Neuronal stem cell (in vitro differentiated cells): ENCODE measurements at places on chromosomes 7 and 10.
A peak's percentile ranks its signal among the peaks of the same experiment; 100 is the strongest.

GRCh38 chr10:61821153-61821552 lies 80.3 kb upstream of the ARID5B start:
- no peaks in the 10 kb centered on the region for H3K27me3 ChIP-seq
- no peaks in the 10 kb centered on the region for H3K36me3 ChIP-seq
- H3K4me1 ChIP-seq, result no peaks in the 10 kb centered on the region
- no peak overlapping the region for H3K4me3 ChIP-seq
- no peak for DNase-seq
- H3K27ac ChIP-seq, result no peak overlapping the region

DNA sequence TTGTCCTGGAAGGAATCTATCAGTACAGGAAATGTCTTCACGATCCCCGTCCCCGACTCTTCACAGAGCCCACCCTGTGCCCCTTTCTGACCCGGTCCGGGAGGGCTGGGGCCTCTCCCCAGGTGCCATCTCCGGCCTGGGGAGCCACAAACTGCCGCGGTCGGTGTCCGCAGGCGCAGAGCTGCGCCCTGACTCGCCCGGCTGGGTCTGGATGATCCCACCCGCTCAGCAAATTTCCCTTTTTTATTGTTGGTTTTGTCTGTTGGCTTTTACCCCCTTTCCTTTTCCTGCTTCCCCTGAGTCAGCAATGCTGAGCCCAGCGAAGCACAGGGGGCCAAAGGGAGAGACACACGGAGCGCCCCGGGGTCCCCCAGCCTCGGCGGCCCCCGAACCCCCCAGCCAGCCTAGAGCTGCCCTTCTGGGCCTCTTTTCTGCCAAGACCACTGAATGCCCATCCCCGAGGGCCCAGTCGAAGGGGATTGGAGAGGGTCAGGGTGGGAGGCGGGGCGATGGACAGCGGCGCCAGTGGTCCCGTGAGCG lies 30.9 kb downstream of the LEP start:
- no peak overlapping the region for H3K4me3 ChIP-seq
- peaks cover 12% of the 10 kb centered on the region for H3K4me1 ChIP-seq
- no peak for DNase-seq
- no peaks in the 10 kb centered on the region for H3K27me3 ChIP-seq
- no peaks in the 10 kb centered on the region for H3K36me3 ChIP-seq

DNA sequence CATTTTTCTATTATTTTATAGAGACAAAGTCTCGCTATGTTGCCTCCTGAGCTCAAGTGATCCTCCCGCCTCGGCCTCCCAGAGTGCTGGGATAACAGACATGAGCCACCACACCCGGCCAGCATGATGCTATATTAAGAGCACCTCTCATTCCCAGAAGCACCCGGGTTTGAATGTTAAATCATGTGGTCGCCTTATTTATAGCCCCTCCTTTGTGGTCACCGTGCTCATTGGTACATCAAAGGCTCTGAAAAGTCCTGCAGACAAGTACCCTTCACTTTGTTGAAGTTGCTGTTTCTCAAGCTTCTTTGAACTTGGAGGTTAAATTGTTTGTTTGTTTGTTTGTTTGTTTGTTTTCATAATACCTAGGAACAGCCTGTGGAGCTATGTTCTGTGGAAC lies 40.0 kb downstream of the CLIP2 start:
- H3K27me3 ChIP-seq, result no peaks in the 10 kb centered on the region
- H3K4me1 ChIP-seq, result no peaks in the 10 kb centered on the region
- no peak overlapping the region for H3K27ac ChIP-seq
- H3K36me3 ChIP-seq, result peaks cover 54% of the 10 kb centered on the region

GRCh38 chr7:1538544-1539180 lies 8.2 kb downstream of the MAFK start:
- H3K4me3 ChIP-seq, result no peak overlapping the region
- peaks cover 6% of the 10 kb centered on the region for H3K36me3 ChIP-seq
- peak overlapping the region; percentile 9 for H3K27ac ChIP-seq
- DNase-seq, result no peak
- peaks cover 34% of the 10 kb centered on the region for H3K4me1 ChIP-seq
- H3K27me3 ChIP-seq, result no peaks in the 10 kb centered on the region

DNA sequence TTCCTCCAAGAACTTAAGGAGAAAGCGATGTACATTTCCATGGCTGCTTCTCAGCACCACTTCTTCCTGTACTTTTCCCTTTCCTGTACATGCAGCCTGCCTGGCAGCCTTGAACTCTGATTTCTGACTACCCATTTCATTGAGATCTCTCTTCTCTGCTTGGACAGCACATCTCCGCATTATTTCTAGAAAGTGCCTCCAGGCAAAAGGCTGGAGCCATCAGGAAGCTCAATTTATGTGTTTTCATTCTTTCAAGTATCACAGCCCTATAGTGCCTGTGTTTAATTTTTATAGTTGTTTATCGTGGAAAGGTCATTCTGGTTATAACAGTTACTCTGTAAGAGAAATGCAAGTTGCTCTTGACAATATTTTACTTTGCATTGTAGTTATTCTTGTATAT lies 688.0 kb upstream of the ANKRD30A start:
- no peak overlapping the region for H3K4me3 ChIP-seq
- H3K36me3 ChIP-seq, result no peaks in the 10 kb centered on the region
- no peaks in the 10 kb centered on the region for H3K27me3 ChIP-seq
- no peak for DNase-seq
- no peaks in the 10 kb centered on the region for H3K4me1 ChIP-seq

GRCh38 chr10:129660569-129660968 lies 193.5 kb downstream of the MGMT start:
- no peaks in the 10 kb centered on the region for H3K27me3 ChIP-seq
- DNase-seq, result no peak
- H3K4me1 ChIP-seq, result peaks cover 9% of the 10 kb centered on the region
- no peak overlapping the region for H3K27ac ChIP-seq
- H3K36me3 ChIP-seq, result peaks cover 3% of the 10 kb centered on the region

- H3K4me1 ChIP-seq, result peaks cover 7% of the 10 kb centered on the region
- H3K36me3 ChIP-seq, result no peaks in the 10 kb centered on the region
- no peak overlapping the region for H3K4me3 ChIP-seq
- no peak for DNase-seq
- H3K27ac ChIP-seq, result no peak overlapping the region
Measured at GRCh38 chr10:93079663-93080349, 6.1 kb downstream of the CYP26A1 start.

- H3K4me3 ChIP-seq, result no peak overlapping the region
- DNase-seq, result no peak
- peaks cover 4% of the 10 kb centered on the region for H3K27me3 ChIP-seq
- H3K36me3 ChIP-seq, result no peaks in the 10 kb centered on the region
- H3K27ac ChIP-seq, result no peak overlapping the region
Measured at GRCh38 chr10:114749014-114749413, 72.6 kb upstream of the FHIP2A start.

DNA sequence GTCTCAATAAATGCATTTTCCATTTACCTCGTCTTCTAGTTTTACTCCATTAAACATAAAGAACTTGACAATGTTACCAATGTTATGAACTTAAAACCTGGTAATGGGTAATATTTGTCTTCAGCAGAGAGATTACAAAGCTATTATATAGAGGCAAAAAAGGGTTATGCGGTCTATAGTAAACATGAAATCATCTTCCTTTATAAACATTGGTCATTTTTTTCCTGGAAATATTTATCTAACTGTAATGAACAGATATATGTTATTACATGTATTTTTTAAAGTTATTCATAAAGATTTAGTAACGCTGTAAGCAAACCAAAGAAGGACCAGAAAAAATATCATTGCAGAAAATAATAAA lies 1.3 kb downstream of the VWDE start:
- H3K27me3 ChIP-seq, result peaks cover 17% of the 10 kb centered on the region
- H3K36me3 ChIP-seq, result no peaks in the 10 kb centered on the region
- DNase-seq, result no peak
- peaks cover 1% of the 10 kb centered on the region for H3K4me1 ChIP-seq
- H3K4me3 ChIP-seq, result no peak overlapping the region

GRCh38 chr10:116098411-116099022 lies 174.5 kb downstream of the GFRA1 start:
- H3K4me3 ChIP-seq, result no peak overlapping the region
- DNase-seq, result no peak
- no peaks in the 10 kb centered on the region for H3K27me3 ChIP-seq
- H3K27ac ChIP-seq, result no peak overlapping the region
- H3K4me1 ChIP-seq, result peaks cover 30% of the 10 kb centered on the region
- no peaks in the 10 kb centered on the region for H3K36me3 ChIP-seq

GRCh38 chr10:125994601-125995000 lies 98.2 kb downstream of the FANK1 start:
- H3K4me3 ChIP-seq, result no peak overlapping the region
- peaks cover 7% of the 10 kb centered on the region for H3K4me1 ChIP-seq
- no peak for DNase-seq

DNA sequence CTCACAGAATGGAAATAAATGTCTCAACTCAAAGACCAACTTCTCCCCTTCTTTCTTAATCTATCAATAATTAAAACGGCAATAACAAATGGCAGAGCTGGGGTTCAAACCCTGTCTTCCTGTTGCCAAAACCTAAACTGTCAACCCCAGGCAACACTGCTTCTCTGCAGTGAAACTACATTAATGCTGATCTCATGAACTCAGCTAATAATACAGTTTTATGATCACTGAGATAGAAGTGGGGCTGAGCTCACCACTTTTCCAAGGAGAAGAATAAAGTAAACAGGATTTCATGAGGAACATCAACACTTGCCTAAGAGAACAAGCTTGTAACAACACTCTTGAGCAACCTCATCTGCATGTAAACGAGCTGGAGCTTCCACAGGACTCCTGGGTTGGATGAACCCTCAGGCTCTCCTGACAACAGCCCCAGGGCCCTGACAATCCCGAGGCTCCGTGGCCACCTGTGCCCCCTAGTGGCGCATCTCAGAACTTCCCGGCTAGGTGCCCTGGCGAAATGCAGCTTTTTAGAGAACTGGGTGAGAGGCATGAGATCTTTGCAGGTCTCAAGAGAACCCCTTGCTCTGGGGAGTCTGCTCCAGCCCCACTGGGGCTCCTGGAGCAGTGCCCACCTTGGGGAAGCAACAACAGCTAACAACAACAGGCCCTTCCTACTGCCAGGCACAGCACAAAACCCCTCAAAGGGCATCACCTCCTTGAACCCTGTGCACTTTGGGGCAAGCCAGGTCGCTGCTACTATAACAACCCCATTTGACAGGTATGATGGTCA lies 169.3 kb downstream of the SH3PXD2A start:
- H3K27me3 ChIP-seq, result no peaks in the 10 kb centered on the region
- H3K4me1 ChIP-seq, result peaks cover 4% of the 10 kb centered on the region
- no peak overlapping the region for H3K4me3 ChIP-seq
- H3K36me3 ChIP-seq, result no peaks in the 10 kb centered on the region

- H3K36me3 ChIP-seq, result no peaks in the 10 kb centered on the region
- DNase-seq, result no peak
- no peaks in the 10 kb centered on the region for H3K4me1 ChIP-seq
- H3K4me3 ChIP-seq, result no peak overlapping the region
- H3K27ac ChIP-seq, result no peak overlapping the region
Measured at GRCh38 chr7:132333301-132333700, 243.0 kb downstream of the PLXNA4 start.

DNA sequence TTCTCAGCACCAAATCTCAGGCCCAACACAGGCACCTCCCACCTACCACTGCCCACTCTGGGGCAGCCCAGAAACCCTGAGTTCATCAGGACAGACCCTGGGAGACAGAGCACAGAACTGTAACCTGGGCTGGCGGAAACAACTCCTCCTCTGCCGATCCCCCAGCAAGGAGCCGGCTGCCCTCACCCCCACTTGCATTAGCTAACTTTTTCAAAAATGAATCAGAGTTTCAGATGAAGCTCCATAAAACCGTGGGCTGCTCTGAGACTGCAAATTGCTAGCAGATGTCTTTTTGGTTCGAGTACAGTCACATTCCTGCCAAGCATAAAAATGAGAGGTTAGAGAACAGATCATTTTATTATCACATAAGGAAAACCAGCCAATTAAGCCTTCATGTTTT lies 93.4 kb upstream of the PARD3 start:
- no peaks in the 10 kb centered on the region for H3K27me3 ChIP-seq
- no peak overlapping the region for H3K27ac ChIP-seq
- no peaks in the 10 kb centered on the region for H3K36me3 ChIP-seq
- H3K4me3 ChIP-seq, result no peak overlapping the region
- peaks cover 15% of the 10 kb centered on the region for H3K4me1 ChIP-seq

- H3K27ac ChIP-seq, result no peak overlapping the region
- H3K36me3 ChIP-seq, result no peaks in the 10 kb centered on the region
- peaks cover 35% of the 10 kb centered on the region for H3K27me3 ChIP-seq
- H3K4me1 ChIP-seq, result no peaks in the 10 kb centered on the region
Measured at GRCh38 chr7:154842591-154842990, 160.3 kb downstream of the PAXIP1 start.

DNA sequence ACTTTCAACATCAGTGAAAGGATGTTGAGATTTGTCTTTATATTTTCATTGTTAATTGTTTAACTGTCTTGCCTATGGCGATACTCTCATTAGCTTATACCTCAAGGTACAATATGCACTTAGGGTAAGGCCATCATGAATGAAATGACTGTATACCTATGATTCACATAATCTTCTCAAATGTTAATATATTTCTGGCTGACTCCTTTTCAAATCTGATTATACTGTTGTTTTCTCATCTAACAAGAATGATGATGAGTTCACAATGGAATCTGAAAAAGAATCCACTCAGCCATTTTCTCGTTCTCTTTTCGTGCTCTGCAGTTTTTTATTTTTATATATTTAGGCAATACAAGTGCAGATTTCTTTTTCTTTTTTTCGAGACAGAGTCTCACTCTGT lies 159.1 kb downstream of the ARHGAP12 start:
- H3K27ac ChIP-seq, result no peak overlapping the region
- peaks cover 15% of the 10 kb centered on the region for H3K4me1 ChIP-seq
- no peaks in the 10 kb centered on the region for H3K27me3 ChIP-seq

DNA sequence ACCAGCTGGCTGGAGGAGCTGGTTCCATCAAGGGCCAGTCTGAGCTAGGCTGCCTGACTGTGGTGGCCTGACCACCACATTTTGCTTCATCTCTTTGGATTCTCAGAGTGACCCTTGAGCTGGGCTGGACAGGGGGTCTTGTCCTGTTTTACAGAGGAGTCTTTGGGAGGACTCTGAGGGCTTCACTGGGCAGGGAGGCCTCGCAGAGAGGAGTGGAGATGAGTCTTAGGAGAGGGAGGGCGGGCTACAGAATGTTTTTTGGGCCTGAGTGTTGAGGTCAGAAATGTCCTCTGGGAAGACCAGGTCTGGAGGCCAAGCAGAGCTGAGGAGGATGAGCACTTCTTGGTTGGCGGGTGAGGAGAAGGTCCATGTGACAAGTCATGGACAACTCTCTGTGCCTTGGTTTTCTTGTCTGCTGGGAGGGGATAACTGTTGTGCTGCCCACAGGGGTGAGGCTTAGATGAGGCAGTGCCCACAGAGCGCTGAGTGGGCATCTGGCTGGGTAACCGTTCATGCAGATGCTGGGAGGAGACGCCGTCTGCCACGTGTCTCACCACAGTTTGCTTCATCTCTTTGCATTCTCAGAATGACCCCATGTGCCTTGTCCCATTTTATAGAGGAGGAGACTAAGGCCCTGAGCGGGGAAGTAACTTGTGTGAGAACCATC lies 9.4 kb downstream of the TSPAN15 start:
- DNase-seq, result no peak
- H3K4me3 ChIP-seq, result no peak overlapping the region
- H3K27ac ChIP-seq, result no peak overlapping the region
- H3K4me1 ChIP-seq, result peaks cover 2% of the 10 kb centered on the region
- no peaks in the 10 kb centered on the region for H3K36me3 ChIP-seq

- H3K36me3 ChIP-seq, result no peaks in the 10 kb centered on the region
- no peaks in the 10 kb centered on the region for H3K27me3 ChIP-seq
- no peak overlapping the region for H3K27ac ChIP-seq
- no peaks in the 10 kb centered on the region for H3K4me1 ChIP-seq
- no peak overlapping the region for H3K4me3 ChIP-seq
- DNase-seq, result no peak
Measured at GRCh38 chr7:135231686-135232085, 2.0 kb upstream of the STRA8 start.

GRCh38 chr10:97069576-97070362 lies 116.0 kb downstream of the SLIT1 start:
- no peak for DNase-seq
- no peak overlapping the region for H3K27ac ChIP-seq
- no peaks in the 10 kb centered on the region for H3K36me3 ChIP-seq
- no peaks in the 10 kb centered on the region for H3K27me3 ChIP-seq
